ENCODE measurements at places on chromosomes 5 and 9. TPM values are rescaled to one million over a fixed set of nuclear protein-coding genes. Genes with fewer than 3 reads are reported as not detected.

DNA sequence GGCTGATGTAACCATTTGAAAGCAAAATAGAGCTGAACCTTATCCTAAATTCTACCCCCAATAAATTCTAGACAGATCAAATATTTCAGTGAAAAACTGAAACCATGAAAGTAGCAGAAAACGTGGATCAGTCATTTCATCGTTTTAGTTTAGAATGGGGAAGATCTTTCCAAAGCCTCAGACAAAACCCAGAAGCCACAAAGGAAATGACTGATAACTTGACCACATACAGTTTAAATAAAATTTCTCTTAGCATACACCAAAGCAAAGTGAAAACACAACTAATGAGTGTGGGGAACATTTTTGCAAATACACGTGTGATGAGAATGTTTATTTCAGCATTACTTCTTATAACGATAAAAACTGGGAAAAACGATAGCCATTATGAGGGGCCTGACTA lies 284.8 kb downstream of the ADGRV1 start:
- DNase-seq, result no peak
- H3K27ac ChIP-seq, result no peak overlapping the region
- H3K36me3 ChIP-seq, result no peaks in the 10 kb centered on the region
- H3K27me3 ChIP-seq, result peaks cover 35% of the 10 kb centered on the region

- peaks cover 22% of the 10 kb centered on the region for H3K27me3 ChIP-seq
- H3K36me3 ChIP-seq, result no peaks in the 10 kb centered on the region
- H3K27ac ChIP-seq, result no peak overlapping the region
- no peaks in the 10 kb centered on the region for H3K4me1 ChIP-seq
- H3K4me3 ChIP-seq, result no peak overlapping the region
- DNase-seq, result no peak
These were observed 45.2 kb upstream of the APC start for GRCh38 chr5:112692472-112692871.

Gene C7
- not detected for total RNA-seq

GRCh38 chr9:125996791-125997190 lies 249.6 kb downstream of the PBX3 start:
- DNase-seq, result no peak
- no peak overlapping the region for H3K27ac ChIP-seq

- H3K4me1 ChIP-seq, result peaks cover 58% of the 10 kb centered on the region
- H3K4me3 ChIP-seq, result no peak overlapping the region
- no peak for DNase-seq
- H3K36me3 ChIP-seq, result peaks cover 7% of the 10 kb centered on the region
These were observed 20.6 kb downstream of the PSMB7 start for GRCh38 chr9:124394596-124394995.

GRCh38 chr9:96320749-96321280 lies 18.8 kb upstream of the HSD17B3 start:
- H3K4me1 ChIP-seq, result no peaks in the 10 kb centered on the region
- H3K27ac ChIP-seq, result no peak overlapping the region
- DNase-seq, result no peak
- H3K4me3 ChIP-seq, result no peak overlapping the region

Data from activated CD4-positive, alpha-beta memory T cell treated with anti-CD3 and anti-CD28 coated beads for 36 hours (primary cell).